NCI-H1417 (cell line): ENCODE measurements at places on chromosomes 7 and 10.

- DNase-seq: no peak
These were observed 20.5 kb upstream of the GATA3 start for GRCh38 chr10:8033812-8034465.

GRCh38 chr7:27846388-27846787 is 106.4 kb downstream of the TAX1BP1 start:
- DNase-seq: no peak

GRCh38 chr10:35126062-35126529 is 550 bp upstream of the CREM start:
- no peak for DNase-seq

- no peak for DNase-seq
These were observed 123.6 kb downstream of the RNF216 start for GRCh38 chr7:5657901-5658300.

DNA sequence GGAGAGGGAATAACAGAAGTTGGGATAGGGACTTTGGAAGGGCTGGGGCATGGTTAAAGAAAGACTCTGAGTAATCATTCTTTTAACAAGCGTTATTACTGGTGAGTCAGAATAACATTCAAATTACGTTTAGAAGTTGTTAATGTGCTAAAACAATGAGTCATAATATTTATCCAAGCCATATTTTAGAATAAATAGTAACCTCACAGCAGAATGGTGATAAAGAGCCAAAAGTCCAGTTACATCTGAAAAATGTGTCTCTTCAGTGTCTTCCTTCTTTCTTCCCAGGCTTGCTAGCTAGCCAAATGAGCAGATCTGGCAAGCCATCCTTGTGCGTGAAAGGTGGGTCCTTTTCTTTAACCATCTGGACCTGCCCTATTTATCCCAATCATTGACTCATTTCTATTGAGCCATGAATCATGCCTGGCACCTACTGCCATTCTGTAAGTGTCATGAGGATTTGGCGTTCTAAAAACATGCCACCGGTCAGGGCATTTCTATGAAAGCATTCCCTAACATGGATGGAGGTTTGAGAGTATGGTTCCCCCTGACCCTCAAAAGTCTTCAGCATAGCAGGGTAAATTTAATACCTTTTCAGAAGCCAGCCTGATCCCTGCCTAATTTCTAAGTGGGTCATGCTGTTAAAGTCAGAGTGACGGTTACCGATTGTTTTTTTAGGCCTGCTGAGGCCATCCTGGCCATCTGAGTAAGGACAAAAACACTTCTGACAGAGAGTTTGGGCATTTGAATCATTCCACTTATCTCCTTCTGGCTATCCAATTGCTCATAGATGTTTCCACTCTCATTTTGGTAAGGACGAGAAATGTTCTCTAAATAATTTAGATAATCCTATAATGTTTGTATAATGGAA is 26.9 kb downstream of the MYPN start:
- DNase-seq: no peak

DNA sequence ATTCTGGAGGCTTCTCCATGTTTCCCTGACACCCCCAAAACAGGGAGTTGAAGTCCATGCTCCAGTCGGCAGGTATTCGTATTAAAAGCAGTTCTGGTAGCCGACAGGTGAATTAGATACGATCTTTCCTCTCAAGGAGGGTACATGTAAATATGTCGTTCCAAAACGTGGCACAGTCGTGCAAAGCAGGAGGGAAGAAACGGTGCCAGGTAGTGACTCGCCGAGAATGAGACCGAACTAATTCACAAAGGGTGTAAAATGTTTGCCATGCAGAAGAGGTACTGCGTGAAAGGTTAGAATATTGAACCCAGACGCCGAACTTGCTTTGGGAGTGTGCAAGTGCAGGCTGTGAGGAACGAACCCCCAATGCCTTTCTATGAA is 483 bp downstream of the EDRF1 start:
- DNase-seq: no peak

- no peak for DNase-seq
These were observed 18.6 kb downstream of the CUTC start for GRCh38 chr10:99750641-99751040.

- peak; percentile 14 for DNase-seq
These were observed 14.8 kb upstream of the PRKAG2 start for GRCh38 chr7:151891753-151892152.

- DNase-seq: peak; percentile 57
These were observed 154.9 kb upstream of the COL1A2 start for GRCh38 chr7:94239661-94240234.

DNA sequence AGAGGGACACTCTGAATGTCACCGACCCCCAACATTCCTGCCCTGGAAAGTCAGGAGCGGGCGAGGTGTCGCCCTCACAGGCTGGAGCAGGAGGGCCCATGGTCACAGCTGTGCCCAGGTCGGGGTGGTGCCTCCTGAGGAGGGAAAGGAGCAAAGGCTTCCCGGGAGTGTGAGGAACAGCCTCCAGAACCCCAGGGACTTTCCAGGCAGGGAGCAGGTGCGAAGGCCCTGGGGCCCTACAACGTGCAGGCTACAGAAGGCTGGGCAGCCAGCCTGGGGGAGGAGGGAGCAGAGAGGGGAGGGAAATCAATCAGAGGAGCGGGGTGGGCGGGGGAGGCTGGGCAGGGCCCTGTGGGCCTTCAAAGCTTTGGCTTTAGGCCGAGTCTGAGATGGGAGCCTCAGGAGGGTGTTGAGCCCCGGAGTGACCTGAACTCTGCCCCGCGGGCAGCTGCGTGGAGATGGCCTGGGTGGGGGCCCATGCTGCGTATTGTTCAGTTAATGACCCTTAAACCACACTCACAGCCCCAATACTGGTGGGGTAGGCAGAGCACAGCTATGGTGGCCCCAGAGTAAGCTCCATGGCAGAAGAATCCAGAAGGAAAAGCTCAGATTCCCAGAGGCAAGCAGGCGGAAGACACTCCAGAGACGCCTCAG is 44.2 kb upstream of the PPP2R2D start:
- no peak for DNase-seq

DNA sequence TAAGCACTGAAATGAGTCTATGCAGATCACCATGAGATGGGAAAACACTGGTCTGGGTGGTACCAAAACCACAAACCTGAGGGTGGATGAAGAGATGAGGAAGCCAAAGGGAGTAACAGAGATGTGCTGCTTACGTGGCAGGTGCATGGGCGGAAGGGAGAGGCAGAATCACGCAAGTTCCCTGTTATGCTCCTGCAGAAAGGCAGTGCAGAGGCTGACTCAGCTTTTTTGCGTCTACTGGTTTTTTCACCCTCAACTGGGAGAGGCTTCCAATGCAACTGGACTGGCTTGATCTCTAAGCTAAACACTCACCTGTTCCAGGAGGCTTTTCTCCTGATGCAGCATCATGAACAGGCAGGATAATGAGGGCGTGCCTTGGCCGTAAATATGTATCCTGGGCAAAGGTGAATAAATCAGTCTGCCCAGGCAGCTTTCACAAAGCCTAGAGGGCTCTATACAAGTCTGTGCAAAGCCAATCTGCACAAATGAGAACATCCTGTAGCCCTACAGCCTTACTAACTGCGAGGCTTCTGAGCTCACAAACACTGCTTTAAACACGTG is 95.4 kb upstream of the AFAP1L2 start:
- DNase-seq: peak; percentile 57
